ENCODE measurements at places on chromosomes 11 and 22. TPM values are rescaled to one million over a fixed set of nuclear protein-coding genes. Genes with fewer than 3 reads are reported as not detected.

DNA sequence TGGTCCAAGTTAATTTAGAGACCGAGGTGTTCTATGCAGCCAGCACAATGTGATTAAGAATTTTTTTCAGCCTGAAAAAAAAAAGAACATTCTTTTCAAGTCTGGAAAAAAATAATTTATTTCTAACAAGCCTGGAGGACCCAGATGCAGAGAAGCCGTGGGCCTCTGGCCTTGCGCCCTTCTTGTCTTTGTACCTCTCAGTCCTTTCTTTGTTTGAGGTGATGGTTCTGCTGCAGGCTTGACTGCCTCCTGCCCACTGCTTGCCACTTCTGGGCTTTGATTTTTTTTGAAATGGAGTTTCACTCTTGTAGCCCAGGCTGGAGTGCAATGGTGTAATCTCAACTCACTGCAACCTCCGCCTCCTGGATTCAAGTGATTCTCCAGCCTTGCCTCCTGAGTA is 7.2 kb upstream of the PTPRJ start:
- no peak for DNase-seq

GRCh38 chr11:130218501-130219070 is 59.0 kb downstream of the ST14 start:
- DNase-seq, result no peak

FOSL1 gene
- total RNA-seq, result 1.0 TPM

TOP3B gene
- total RNA-seq, result 76.2 TPM

DNA sequence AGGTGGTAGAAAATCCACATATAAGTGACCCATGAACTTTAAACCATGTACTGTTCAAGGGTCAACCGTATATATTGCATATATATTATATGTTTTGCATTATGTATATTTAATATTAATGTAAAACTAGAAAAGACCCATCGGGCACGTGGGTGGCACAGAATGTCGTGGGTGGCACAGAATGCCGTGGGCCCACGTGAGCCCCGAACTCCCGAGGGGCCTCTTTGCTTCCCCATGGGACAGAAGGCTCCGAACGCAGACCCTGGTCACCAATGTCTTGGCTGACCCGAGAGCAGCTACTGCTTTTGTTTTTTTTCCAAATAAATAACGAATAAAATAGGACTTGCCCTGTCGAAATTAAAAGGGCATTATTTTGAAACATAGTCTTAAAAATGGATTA is 415.4 kb downstream of the BRD1 start:
- no peak for DNase-seq

DNA sequence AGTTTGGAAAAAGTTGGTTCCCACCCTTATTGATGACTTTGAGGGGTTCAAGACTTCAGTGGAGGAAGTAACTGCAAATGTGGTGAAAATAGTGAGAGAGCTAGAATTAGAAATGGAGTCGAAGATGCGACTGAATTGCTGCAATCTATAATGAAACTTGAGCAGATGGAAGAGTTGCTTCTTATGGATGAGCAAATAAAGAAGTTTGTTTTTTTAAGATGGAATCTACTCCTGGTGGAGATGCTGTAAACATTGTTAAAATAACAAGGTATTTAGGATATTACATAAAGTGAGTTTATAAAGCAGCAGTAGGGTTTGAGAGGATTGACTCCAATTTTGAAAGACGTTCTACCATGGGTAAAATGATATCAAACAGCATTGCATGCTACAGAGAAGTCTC is 64.2 kb upstream of the GRK2 start:
- no peak for DNase-seq

PACSIN3 gene
- 76.2 TPM for total RNA-seq

GRCh38 chr11:70020336-70021214 is 57.5 kb upstream of the ANO1 start:
- DNase-seq, result no peak

GRCh38 chr11:72838691-72839305 is 24.6 kb downstream of the ATG16L2 start:
- no peak for DNase-seq

HBG1 gene
- not detected for total RNA-seq

DNA sequence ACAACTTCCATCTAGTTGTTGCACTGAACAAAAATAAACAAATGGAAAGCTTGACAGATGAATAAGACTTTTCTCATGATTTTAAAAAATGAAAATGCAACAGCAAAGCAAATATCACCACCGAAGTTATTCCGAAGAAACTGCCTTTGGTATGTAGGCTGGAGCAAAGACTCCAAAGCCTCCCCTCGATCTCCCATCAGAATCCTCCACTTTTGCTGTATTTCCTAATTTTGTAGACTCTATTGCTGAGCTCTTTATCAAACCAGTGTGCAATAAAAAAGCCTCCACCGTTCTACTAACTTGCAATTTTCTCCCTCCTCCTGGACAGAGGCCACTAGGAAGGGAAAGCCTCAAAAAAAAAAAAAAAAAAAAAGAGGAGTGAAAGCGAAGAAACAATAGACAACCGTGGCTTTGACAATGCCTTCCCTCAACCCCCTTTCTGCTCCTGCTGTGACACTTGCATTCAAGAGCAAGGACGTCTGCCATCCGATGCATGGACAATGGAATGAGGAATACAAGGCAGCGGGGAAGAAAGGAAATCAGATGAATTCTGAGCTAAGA is 190.9 kb upstream of the BLID start:
- DNase-seq, result peak; percentile 63

MUC2 gene
- not detected for total RNA-seq

DNA sequence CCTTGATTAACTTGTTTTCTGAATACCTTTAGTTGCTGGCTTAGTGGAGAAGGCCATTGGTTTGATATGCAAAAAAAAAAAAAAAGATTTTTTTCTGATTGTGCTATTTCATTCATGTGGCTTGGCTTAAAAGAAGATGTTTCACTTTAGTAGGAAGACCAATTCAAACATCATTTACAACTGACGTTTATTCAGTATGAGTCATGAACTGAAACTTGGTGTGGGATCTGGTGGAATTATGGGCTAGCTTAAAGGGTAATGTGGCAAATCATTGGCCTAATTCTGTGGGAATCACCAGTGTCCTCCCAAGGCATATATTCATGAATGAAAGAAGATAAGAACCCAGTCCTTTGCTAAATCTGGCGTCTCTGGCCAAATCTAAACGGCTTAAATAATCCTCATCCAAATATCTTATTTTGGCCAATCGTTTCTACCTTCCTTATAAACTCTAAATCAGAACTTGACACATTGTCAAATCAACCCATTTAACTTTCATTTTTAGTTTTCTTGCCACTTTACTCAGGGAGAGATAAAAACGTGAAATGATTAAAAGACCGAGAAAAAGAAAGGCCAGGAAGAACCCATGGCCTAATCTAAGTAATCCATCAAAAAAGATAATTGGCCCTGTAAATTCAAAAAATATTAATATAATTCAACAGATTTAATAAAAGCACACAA is 77.0 kb downstream of the DDIAS start:
- DNase-seq, result no peak

DNA sequence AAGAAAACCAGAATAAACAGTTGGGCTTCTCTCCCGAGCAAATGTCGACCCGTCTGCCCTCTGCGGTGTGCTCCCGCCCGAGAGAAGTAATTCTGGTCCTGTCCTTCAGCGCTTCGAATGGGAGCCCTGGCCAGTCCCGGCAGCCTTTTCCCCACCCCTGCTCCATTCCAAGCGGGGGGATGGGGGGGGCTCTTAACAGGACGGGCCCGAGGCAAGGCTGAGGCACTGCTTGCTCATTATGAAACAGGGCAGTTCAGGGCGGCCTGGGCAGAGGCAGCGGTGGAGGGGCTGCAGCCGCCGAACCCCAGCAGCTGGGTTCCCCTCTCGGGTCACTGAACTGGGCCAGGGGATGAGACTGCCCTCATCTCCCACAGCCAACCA is 9.1 kb downstream of the BACE1-AS start:
- DNase-seq, result peak; percentile 79

DNA sequence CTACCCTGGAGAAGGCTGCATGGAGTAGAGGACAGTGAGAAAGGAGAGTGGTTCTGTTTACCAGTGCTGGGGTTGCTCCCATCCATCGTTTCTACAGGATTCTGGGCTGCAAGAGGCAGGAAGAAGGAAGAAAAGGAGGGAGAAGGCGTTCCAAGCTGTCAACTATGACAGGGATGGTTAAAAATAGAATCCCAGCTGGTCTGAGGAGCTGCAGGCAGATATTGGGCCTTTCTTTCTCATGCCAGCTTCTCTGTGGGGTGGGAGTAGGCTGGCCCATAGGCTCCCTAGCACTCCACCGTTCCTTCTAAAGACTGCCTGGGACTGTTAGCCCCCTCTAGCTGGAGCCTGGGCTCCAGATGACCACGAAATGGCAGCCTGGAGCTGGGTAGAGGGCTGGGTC is 13.6 kb downstream of the CCKBR start:
- no peak for DNase-seq

DNA sequence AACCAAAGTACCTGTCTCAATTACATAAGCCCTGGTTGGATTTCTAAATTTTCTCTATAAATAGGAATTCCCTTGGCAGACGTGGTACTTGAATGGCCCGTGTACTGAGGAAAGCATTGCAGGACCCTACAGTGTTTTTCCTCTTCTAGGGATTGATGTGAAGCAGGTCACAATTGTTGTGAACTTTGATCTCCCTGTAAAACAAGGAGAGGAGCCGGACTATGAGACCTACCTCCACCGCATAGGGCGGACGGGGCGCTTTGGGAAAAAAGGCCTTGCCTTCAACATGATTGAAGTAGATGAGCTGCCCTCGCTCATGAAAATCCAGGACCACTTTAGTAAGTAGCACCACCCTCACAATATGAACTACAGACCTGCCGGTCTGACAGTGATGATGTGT is 16.7 kb downstream of the DDX25 start:
- DNase-seq, result no peak

- DNase-seq, result peak; percentile 79
Measured at GRCh38 chr11:11810764-11811726, 30.7 kb upstream of the USP47 start.

- no peak for DNase-seq
Measured at GRCh38 chr11:120400564-120401364, 64.6 kb downstream of the ARHGEF12 start.

GRCh38 chr11:73389134-73389525 is 12.9 kb downstream of the RELT start:
- DNase-seq, result no peak

DNA sequence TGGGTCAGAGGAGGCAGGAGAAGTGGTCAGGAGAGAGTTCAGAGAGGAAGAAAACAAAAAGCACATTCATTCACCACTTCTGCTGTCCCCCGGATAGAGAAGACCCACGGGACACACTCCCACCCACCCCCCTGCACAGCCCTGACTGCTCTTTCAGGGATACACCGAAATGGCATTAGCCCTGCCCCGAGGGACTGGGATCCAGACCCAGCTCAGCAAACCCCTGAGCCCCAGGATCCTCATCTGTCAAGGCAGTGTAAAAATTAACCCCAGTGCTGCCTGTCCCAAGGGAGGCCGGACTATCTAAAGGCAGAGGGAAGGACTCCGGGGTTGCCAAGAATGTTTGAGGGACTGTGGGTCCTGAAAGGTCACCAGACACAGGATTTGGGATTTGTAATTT is 31.2 kb downstream of the TPBGL start:
- no peak for DNase-seq

TH gene
- total RNA-seq, result not detected

DNA sequence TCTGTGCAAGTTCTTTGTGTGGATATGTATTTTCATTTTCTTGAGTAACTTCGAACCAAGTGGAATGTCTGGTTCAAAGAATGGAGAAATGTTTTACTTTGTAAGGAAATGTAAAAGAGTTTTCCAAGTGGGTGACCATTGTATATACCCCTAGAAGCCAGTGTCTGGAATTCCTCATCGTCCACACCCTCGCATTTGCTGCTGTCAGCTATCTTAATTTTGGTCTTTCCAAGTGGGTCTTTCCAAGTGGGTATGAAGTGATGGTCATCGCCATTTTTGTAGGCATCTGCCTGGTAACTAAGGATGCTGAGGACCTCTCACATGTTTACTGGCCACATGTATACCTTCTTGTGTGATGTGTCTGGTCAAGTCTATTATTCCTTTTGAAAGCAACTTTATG is 547.5 kb downstream of the TBC1D22A start:
- DNase-seq, result no peak

SAA4 gene
- not detected for total RNA-seq

GRCh38 chr22:38311323-38311620 is 6.0 kb downstream of the CSNK1E start:
- DNase-seq, result no peak

OR51E2 gene
- not detected for total RNA-seq

FOLR3 gene
- total RNA-seq, result not detected

DNA sequence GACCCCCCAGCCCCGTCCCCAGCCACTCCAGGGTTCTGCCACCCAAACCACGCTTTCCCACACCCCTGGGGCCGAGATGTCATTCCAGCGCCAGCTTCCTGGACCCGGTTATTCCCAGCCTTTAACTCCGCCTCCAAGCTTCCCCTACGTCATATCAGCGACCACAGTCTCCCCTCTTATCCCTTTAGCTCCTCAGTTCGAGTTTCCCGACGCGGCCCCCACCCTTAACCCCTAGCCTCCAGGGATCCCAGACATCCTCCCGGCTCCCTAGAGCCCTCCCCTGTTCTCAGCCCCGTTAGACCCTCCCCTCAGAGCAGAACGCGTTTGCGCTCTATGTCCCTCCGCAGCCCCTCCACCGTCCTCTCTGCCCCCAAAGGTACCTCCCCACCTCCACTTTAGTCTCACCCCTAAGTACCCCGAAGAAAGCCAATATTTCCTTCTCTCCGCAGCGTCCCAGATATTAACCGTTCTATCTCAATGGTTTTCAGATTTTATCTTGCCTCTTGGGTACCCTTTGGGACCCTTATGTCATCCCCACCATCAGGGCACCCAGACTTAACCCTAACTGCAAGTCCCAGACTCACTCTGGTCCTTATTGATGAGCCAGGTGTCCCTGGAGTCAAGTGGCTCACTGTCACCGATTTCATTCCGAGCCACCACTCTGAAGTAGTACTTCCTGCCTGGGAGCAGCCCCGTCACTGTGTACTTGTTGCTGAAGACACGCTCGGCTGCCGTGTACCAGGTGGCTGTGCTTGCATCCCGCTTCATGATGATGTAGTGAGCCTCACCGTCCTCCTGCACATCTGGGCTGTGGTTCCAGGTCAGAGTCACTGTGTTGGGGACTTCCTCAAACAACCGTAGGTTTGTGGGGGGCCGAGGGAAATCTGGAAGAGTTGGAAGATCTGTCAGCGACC is 8.0 kb downstream of the TMEM86A start:
- peak; percentile 84 for DNase-seq

GRCh38 chr11:128732471-128733277 is 38.8 kb downstream of the FLI1 start:
- DNase-seq, result no peak

DNA sequence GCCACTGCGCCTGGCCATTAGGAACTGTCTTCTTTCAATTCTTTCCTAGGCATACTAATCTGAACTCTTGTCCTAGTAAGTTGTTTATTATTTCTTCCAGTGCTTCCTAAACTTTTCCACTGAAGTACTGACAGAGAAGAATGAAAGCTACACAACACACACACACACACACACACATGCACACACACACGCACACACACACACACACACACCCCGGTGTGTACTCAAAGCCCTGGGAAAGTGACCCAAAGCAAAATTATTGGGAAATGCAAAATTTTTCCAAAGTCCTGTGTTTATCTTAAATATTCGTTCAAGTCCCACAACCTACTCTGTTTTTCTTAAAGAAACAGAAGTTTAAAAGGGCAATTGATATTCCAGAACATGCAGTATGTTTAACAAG is 19.4 kb upstream of the SIK2 start:
- DNase-seq, result no peak

MS4A14 gene
- not detected for total RNA-seq

OR51B4 gene
- not detected for total RNA-seq

CHST1 gene
- total RNA-seq, result 0.87 TPM

MIOX gene
- total RNA-seq, result not detected

RHOD gene
- total RNA-seq, result 8.7 TPM

Measured in H7 (cell line).